Spinal cord (tissue), 10 donors: ENCODE measurements at places on chromosomes 13 and 19. TPM values are rescaled to one million over a fixed set of nuclear protein-coding genes. Genes with fewer than 3 reads are reported as not detected.
A peak's percentile ranks its signal among the peaks of the same experiment; 100 is the strongest.

TSSK6 gene
- 0.61 TPM for total RNA-seq

ZNF492 gene
- 1.6 TPM for total RNA-seq

SNRNP70 gene
- 125 TPM for total RNA-seq

SIAH3 gene
- total RNA-seq = 11.5 TPM

PLEKHA4 gene
- 32.3 TPM for total RNA-seq

SIN3B gene
- total RNA-seq = 33.5 TPM

ZNF761 gene
- 8.7 TPM for total RNA-seq

KIR2DL4 gene
- total RNA-seq = not detected

KASH5 gene
- 0.30 TPM for total RNA-seq

DNA sequence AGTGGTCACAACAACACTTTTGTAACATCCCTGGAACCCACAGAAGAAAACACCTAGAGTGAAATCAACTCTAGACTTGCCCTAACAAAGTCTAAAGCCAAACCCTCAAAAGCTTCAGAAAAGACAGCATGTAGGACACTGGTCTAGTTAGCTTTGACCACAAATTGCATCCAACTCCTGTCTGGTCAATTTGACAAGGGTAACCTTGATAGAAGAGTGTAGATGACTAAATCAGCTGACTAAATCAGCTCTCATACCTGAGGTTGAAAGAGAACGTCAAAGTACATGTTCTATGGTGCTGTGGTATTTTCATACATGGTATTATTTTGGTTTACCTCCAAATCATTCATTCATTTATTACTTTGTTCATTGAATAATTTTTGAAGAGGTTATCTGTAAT is 272.8 kb downstream of the KLF5 start:
- no peaks in the 10 kb centered on the region for H3K4me1 ChIP-seq
- no peaks in the 10 kb centered on the region for H3K27me3 ChIP-seq
- no peak for DNase-seq
- H3K36me3 ChIP-seq = no peaks in the 10 kb centered on the region

GRCh38 chr13:42106998-42107397 is 58.5 kb downstream of the DGKH start:
- peaks cover 2% of the 10 kb centered on the region for H3K4me1 ChIP-seq
- H3K36me3 ChIP-seq = no peaks in the 10 kb centered on the region
- no peak for DNase-seq
- H3K27me3 ChIP-seq = no peaks in the 10 kb centered on the region
- no peak overlapping the region for H3K27ac ChIP-seq
- H3K4me3 ChIP-seq = no peak overlapping the region

GRCh38 chr13:111329641-111330040 is 9.2 kb downstream of the TEX29 start:
- no peak overlapping the region for H3K27ac ChIP-seq
- DNase-seq = no peak
- peaks cover 7% of the 10 kb centered on the region for H3K4me1 ChIP-seq
- H3K4me3 ChIP-seq = no peak overlapping the region
- no peaks in the 10 kb centered on the region for H3K36me3 ChIP-seq
- no peaks in the 10 kb centered on the region for H3K27me3 ChIP-seq

GRCh38 chr19:31092274-31092673 is 257.0 kb downstream of the TSHZ3 start:
- H3K4me3 ChIP-seq = no peak overlapping the region
- no peaks in the 10 kb centered on the region for H3K27me3 ChIP-seq
- no peaks in the 10 kb centered on the region for H3K36me3 ChIP-seq

DNA sequence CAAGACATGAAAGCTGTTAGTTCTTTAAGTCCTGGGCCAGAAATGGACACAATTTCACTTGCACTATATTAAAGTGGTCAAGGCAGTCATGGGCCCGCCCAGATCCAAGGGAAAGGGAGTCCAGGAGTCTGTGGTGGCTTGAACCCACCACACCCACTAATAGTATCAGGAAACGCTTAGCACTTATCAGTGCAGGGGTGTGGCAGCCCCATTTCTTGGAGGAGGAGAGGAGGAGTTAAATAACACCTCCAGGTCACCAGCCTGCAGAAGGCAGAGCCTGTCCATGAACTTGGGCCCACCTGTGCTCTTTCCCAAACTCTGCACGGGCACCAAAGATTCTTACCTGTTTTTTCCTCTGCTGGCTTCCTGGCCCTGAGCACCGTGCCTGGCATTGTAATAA is 5.4 kb upstream of the NTN5 start:
- H3K4me1 ChIP-seq = peaks cover 27% of the 10 kb centered on the region
- no peak for DNase-seq
- no peak overlapping the region for H3K27ac ChIP-seq
- peaks cover 5% of the 10 kb centered on the region for H3K27me3 ChIP-seq
- no peak overlapping the region for H3K4me3 ChIP-seq
- peaks cover 7% of the 10 kb centered on the region for H3K36me3 ChIP-seq

DNA sequence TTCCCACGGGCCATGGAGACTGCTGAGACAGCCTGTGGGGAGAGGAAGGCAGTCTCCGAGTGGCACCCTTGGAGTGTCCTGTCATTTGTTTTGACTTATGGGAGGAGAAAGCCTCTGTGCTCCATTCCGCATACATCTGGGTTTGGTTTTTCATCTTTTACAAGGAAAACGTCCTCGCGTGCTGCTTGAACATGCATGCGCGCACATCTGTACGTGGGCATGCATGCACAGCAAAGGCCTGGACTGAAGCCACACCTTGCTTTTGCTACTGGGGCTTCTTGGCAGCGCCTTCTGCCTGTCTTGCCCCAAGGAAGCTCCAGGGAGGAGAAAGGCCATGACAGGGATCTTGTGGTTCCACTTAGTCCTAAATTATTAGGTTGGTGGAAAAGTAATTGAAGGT is 44.0 kb downstream of the SUGP2 start:
- H3K27ac ChIP-seq = no peak overlapping the region
- H3K36me3 ChIP-seq = peaks cover 35% of the 10 kb centered on the region
- no peak overlapping the region for H3K4me3 ChIP-seq
- H3K4me1 ChIP-seq = peaks cover 27% of the 10 kb centered on the region
- peaks cover under 1% of the 10 kb centered on the region for H3K27me3 ChIP-seq
- no peak for DNase-seq

GRCh38 chr13:29924482-29925350 is 74.3 kb upstream of the UBL3 start:
- peaks cover 23% of the 10 kb centered on the region for H3K4me1 ChIP-seq
- H3K4me3 ChIP-seq = no peak overlapping the region
- H3K27ac ChIP-seq = peak overlapping the region; percentile 62
- peak; percentile 47 for DNase-seq
- no peaks in the 10 kb centered on the region for H3K36me3 ChIP-seq
- H3K27me3 ChIP-seq = no peaks in the 10 kb centered on the region

- no peak overlapping the region for H3K27ac ChIP-seq
- no peak overlapping the region for H3K4me3 ChIP-seq
- no peak for DNase-seq
Observed at GRCh38 chr13:79585033-79585432, 104.1 kb downstream of the NDFIP2 start.

- no peak for DNase-seq
- no peak overlapping the region for H3K4me3 ChIP-seq
- no peak overlapping the region for H3K27ac ChIP-seq
- H3K27me3 ChIP-seq = no peaks in the 10 kb centered on the region
Observed at GRCh38 chr13:44660050-44660449, 83.9 kb upstream of the TSC22D1 start.

DNA sequence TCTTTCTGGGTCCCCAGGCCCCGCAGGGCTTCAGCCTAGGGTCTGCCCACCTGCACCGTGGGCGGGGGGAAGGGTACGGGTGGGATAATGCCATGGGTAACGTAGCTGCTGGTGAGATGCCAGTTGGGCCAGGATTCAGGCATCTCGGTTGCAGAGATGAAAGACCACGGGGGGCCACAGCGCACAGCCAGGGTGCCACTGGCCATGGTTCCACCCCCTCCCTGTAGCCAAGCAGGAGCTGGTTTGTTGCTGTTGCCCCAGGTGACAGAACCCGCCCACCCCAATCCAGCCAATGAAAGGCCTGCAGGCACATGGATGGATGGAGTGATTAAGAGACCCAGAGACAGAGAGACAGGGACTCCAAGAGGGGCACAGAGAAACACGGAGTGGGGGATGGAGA is 1.0 kb upstream of the CGB7 start:
- peaks cover 49% of the 10 kb centered on the region for H3K27me3 ChIP-seq
- DNase-seq = no peak
- no peak overlapping the region for H3K27ac ChIP-seq
- H3K36me3 ChIP-seq = no peaks in the 10 kb centered on the region

- H3K27ac ChIP-seq = no peak overlapping the region
- H3K4me3 ChIP-seq = no peak overlapping the region
- DNase-seq = no peak
- peaks cover 8% of the 10 kb centered on the region for H3K36me3 ChIP-seq
- no peaks in the 10 kb centered on the region for H3K27me3 ChIP-seq
- H3K4me1 ChIP-seq = peaks cover 15% of the 10 kb centered on the region
Observed at GRCh38 chr19:56312787-56313657, 1.6 kb downstream of the ZSCAN5A start.

DNA sequence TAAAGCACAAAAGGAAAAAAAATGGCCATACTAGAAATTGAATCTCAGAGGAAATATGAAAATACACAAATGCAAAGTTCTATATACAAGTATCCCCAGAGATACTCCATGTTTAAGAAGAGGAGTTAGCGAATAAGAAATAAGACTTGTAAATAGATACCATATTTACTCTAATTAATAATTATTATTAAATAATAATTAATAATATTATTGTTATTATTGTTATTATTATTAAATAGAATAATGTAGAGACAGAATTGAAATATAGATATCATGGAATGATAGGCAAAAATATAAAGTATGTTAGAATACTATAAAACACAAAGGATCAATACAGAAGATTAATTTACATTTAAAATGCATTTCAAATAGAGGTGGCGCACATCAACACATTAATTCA is 1047.5 kb upstream of the MIR17HG start:
- H3K27me3 ChIP-seq = no peaks in the 10 kb centered on the region
- no peak overlapping the region for H3K27ac ChIP-seq
- H3K4me1 ChIP-seq = no peaks in the 10 kb centered on the region
- no peak for DNase-seq
- no peaks in the 10 kb centered on the region for H3K36me3 ChIP-seq
- H3K4me3 ChIP-seq = no peak overlapping the region

DNA sequence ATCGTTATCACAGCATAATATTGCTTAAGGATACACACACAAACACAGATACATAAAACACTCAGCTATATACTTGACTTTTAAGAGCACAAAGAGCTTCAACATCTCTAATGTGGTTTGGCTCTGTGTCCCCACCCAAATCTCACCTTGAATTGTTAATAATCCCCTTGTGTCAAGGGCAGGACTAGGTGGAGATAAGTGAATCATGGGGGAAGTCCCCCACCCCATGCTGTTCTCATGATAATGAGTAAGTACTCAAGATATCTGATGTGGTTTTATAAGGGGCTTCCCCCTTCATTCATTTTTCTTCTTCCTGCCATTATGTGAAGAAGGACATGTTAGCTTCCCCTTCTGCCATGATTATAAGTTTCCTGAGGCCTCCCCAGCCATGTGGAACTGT is 481.4 kb downstream of the PCDH9 start:
- H3K36me3 ChIP-seq = no peaks in the 10 kb centered on the region
- H3K27me3 ChIP-seq = no peaks in the 10 kb centered on the region
- no peak overlapping the region for H3K27ac ChIP-seq
- H3K4me3 ChIP-seq = no peak overlapping the region
- H3K4me1 ChIP-seq = no peaks in the 10 kb centered on the region

DNA sequence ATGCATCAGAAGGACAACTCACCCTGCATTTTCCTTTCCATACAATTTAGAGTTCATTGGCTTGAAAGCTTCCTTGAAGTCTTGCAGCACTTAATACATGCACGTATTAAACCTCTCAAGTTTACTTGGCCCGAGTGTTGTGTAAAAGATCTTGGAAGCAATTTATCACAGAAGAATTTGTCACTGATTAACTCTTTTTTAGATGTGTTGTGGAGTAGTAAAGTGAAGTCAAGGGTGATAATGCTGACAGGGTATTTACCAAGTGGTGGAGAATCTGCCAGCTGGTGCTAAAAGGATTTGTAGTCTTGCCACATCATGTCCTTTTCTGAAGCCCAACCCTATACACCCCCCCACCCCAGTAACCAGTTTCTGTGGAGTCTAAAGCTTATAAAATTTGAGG is 421.0 kb upstream of the MIR17HG start:
- H3K27me3 ChIP-seq = no peaks in the 10 kb centered on the region
- H3K4me1 ChIP-seq = no peaks in the 10 kb centered on the region
- DNase-seq = no peak

DNA sequence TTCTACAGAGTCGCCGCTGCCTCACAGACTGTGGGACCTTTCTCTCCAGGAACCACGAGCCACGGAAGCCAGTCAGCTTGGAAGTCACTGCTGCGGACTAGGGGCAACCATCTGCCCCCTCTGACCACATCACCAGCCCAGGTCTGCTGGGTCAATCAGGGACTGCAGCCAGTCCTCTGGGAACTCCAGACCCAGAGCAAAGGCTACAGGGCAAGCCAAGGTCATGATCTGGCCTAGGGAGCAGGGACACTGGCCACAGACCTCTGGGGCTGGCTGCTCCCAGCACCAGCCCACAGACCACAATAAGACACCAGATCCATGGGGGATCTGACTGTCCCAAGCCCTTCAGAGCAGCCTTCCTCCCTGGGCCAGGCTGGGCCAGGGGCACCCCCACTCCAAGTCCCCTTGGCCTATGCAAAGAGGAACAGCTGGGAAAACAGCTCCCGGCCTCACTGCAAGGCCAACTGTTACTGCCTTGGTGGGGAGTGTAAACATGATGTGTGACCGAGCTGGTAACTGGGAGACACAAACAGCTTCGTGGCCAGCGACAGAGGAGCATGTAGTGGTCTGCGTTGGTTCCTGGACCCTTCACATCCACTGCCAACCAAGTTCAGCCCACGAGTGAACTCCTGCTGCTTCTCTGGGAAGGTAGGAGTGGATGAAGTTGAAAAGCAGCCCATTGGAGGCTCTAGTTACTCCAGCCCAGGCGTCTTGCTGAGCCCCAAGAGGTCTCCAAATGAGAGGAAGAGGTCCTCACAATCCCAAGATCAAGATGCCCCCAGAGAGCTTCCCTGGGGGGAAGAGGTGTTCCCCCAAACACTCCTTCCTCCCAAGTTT is 1.5 kb downstream of the AKT2 start:
- peak overlapping the region; percentile 80 for H3K4me3 ChIP-seq
- H3K27ac ChIP-seq = peak overlapping the region; percentile 93
- DNase-seq = no peak
- no peaks in the 10 kb centered on the region for H3K27me3 ChIP-seq
- H3K4me1 ChIP-seq = peaks cover 43% of the 10 kb centered on the region

DNA sequence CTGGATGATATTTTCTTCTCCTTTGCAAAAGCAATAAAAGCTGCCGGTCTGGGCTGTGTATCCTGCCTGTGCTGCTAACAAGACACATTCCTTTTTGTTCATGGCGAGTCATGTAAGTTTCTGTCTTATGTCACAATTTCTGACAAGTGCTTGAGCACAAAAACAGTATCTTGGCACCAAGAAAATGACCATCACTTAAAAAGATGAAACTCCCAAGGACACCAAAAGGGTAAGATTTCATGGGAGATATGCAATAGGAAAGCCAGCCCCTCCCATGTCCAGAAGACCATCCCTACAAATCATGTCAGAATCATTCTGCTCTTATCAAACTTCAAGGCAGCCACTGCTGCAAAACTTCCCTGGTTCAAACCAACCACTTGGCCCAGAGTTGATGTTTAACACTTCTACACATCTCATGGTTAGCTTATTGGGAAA is 375.4 kb upstream of the ZNF507 start:
- no peak overlapping the region for H3K27ac ChIP-seq
- no peak for DNase-seq
- no peaks in the 10 kb centered on the region for H3K36me3 ChIP-seq
